ENCODE measurements at places on chromosomes 6 and 20.
A peak's percentile ranks its signal among the peaks of the same experiment; 100 is the strongest.

GRCh38 chr6:14306151-14306906 lies 188.8 kb downstream of the CD83 start:
- H3K27me3 ChIP-seq = peaks cover 12% of the 10 kb centered on the region
- no peaks in the 10 kb centered on the region for H3K36me3 ChIP-seq
- H3K27ac ChIP-seq = no peak overlapping the region

DNA sequence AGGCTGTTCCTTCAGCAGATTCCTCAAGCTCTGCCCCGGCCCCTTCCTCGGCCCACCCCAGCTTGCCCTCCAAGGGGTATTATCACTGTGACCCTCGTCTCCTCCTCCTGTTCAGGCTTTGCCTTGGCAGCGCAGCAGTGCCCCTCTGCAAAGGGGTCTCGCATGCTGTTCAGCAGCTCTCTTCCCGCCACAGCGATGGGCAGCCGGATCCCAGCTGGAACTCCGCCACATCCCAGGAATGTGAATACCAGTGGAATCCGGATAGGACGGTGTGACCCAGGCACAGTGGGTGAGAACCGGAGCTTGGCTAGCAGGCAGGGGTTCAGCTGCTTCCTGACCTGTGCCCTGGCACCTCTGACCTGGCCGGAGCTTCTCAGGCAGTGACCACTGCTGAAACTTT lies 52.9 kb downstream of the RNASET2 start:
- DNase-seq = no peak
- H3K36me3 ChIP-seq = no peaks in the 10 kb centered on the region
- peaks cover 23% of the 10 kb centered on the region for H3K4me1 ChIP-seq
- no peak overlapping the region for H3K27ac ChIP-seq

GRCh38 chr20:51456511-51457509 lies 85.7 kb downstream of the NFATC2 start:
- H3K4me1 ChIP-seq = peaks cover 21% of the 10 kb centered on the region
- DNase-seq = no peak
- H3K36me3 ChIP-seq = peaks cover 76% of the 10 kb centered on the region
- H3K4me3 ChIP-seq = no peak overlapping the region
- H3K27me3 ChIP-seq = no peaks in the 10 kb centered on the region

- H3K4me3 ChIP-seq = no peak overlapping the region
- no peaks in the 10 kb centered on the region for H3K4me1 ChIP-seq
- H3K36me3 ChIP-seq = no peaks in the 10 kb centered on the region
- H3K27me3 ChIP-seq = peaks cover 2% of the 10 kb centered on the region
These were observed 130.6 kb upstream of the INSM1 start for GRCh38 chr20:20237093-20237959.

DNA sequence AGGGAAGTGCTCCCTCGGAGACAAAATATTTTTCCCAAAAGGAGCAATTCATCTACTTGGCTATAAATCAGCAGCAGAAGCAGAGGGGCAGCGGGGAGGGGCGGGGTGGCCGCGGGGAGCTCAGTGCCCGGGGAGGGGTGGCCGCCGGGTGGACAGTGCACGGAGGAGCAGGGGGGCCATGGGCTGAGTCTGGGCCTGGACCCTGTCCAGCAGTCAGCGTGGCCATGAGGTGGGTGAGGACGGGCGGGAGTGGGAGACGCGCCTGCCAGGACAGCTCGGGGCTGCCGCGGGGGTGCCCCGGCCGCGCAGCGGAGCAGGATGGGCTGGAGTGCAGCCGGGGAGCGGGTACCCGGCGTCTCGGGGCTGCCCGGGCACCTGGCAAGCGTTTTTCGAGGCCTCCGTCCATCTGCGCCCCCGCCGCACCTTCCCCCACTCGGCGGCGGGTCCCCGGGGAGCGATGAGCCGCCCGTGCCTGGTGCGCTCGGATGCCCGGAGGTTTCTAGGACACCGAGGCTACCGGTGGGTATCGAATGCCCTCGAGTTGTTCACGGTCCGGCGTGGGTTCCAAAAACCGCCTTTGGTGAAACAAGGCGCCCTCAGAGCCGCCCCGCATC lies 229.5 kb downstream of the THBS2 start:
- no peak overlapping the region for H3K4me3 ChIP-seq
- DNase-seq = no peak
- no peak overlapping the region for H3K27ac ChIP-seq

GRCh38 chr6:118704915-118705314 lies 53.5 kb upstream of the CEP85L start:
- H3K27ac ChIP-seq = peak overlapping the region; percentile 87
- peak overlapping the region; percentile 77 for H3K4me3 ChIP-seq
- peaks cover 71% of the 10 kb centered on the region for H3K36me3 ChIP-seq

- H3K36me3 ChIP-seq = peaks cover 4% of the 10 kb centered on the region
- H3K4me3 ChIP-seq = no peak overlapping the region
- peaks cover 17% of the 10 kb centered on the region for H3K4me1 ChIP-seq
These were observed 153.2 kb downstream of the CDKAL1 start for GRCh38 chr6:20687494-20687893.

DNA sequence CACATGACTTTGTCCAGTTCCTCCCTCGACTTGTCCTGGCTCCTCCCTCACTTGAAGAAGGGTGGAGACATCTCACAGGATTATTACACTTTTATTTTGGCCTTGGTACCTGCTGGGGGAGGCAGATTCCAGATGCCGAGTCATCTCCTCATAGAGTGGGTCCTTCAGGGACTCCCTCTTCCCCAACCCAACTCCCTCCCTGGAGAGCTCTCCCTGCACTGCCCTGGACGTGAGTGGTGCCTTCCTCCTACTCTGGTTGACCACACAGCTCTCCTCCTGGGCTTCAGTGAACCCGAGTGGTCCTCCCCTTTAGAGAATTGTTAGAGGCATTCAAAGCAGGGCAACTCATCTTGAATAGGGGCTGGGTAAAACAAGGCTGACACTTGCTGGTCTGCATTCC lies 40.9 kb upstream of the MC3R start:
- DNase-seq = no peak
- no peak overlapping the region for H3K27ac ChIP-seq
- no peaks in the 10 kb centered on the region for H3K27me3 ChIP-seq
- no peak overlapping the region for H3K4me3 ChIP-seq
- no peaks in the 10 kb centered on the region for H3K36me3 ChIP-seq
- H3K4me1 ChIP-seq = no peaks in the 10 kb centered on the region

GRCh38 chr20:821046-821730 lies 12.3 kb upstream of the FAM110A start:
- no peak overlapping the region for H3K4me3 ChIP-seq
- no peaks in the 10 kb centered on the region for H3K36me3 ChIP-seq
- peaks cover 10% of the 10 kb centered on the region for H3K4me1 ChIP-seq
- no peak for DNase-seq
- H3K27ac ChIP-seq = no peak overlapping the region
- H3K27me3 ChIP-seq = peaks cover 2% of the 10 kb centered on the region

DNA sequence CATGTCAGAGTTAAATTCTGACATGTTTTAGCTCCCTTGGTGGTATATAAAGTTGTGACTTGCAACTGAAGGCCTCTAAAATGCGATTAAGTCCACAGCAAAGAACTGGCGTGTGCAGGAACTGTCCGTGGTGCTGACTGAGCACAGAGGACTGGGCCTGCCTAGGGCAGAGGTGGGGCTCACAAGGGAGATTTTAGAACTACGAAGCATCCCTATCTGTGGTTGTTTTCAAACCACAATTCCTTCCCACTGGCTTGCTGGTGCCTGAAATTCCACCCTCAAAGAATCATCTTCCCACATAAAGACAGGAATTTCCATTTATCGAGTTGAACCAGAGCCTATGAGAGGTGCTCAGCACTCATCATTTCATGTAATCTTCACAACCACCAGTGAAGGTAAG lies 30.1 kb downstream of the RIMS4 start:
- no peak overlapping the region for H3K4me3 ChIP-seq
- peaks cover 3% of the 10 kb centered on the region for H3K27me3 ChIP-seq
- peak; percentile 64 for DNase-seq
- H3K27ac ChIP-seq = no peak overlapping the region
- no peaks in the 10 kb centered on the region for H3K4me1 ChIP-seq

DNA sequence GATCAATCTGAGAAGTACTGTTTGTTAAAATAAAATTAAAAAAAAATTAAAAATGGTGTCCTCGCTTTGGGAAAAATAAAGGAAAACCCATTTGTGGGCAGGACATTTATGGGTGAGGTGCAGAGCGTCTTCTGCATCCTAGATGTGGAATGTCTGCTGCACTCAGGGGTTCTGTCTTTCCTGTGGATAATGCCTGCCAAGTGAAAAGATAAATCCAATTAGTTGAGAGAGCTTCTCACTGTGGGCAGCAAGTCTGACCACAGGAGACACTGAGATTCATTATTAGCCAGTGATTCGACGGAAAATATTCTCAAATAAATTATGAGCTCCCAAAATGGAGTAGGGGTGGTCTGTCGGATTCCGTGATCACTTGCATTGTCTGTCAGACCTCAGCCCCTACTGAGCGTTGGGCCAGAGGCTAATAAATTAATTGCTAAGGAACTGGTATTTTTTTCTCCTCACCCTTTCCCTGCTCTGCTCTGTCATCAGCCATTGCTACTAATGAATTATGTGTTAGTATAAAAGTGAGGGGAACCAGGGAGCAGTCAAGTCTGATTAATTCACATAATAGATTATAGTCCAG lies 10.0 kb downstream of the GMPR start:
- H3K27ac ChIP-seq = no peak overlapping the region
- no peak for DNase-seq
- H3K27me3 ChIP-seq = no peaks in the 10 kb centered on the region
- no peaks in the 10 kb centered on the region for H3K4me1 ChIP-seq

DNA sequence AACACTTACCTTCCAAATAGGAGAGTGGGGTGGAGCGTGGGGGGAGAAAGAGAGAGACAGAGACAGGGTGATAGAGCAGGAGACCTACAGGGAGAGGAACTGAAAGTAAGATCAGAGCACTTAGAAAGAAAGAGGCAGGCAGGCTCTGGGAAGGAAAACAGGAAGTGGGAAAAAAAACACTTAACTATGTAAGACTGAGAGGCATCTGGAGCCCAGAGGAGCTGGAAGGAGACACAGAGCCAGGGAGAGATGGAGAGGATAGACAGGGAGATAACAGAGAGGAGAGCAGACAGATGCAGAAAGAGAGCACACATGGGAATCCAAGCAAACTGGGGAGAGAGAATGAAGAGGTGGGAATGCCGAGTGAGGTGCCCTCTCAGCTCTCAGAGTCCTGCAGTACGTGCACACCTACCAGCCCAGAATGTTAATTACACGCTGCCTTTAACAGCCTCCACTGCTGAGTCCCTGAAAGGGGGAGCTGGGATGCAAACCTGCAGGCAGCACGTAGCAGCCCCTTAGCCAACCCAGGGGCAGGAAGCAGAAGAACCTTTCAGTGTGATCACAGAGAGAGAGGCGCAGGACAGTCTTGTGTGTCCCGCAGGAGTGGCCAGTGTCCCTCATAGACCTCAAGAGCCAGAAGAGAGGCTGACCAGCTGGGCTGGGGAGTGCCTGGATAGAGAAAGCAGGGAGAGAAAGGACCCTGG lies 132.7 kb upstream of the LRFN2 start:
- no peak overlapping the region for H3K27ac ChIP-seq
- H3K4me1 ChIP-seq = peaks cover 9% of the 10 kb centered on the region
- H3K27me3 ChIP-seq = peaks cover 5% of the 10 kb centered on the region

GRCh38 chr20:57904314-57905105 lies 194.7 kb upstream of the PMEPA1 start:
- H3K4me3 ChIP-seq = no peak overlapping the region
- H3K27ac ChIP-seq = no peak overlapping the region
- H3K4me1 ChIP-seq = no peaks in the 10 kb centered on the region
- peaks cover 36% of the 10 kb centered on the region for H3K27me3 ChIP-seq
- DNase-seq = no peak

GRCh38 chr6:16316741-16317251 lies 78.4 kb downstream of the GMPR start:
- H3K36me3 ChIP-seq = peaks cover 6% of the 10 kb centered on the region
- DNase-seq = peak; percentile 56
- no peaks in the 10 kb centered on the region for H3K27me3 ChIP-seq
- peaks cover 49% of the 10 kb centered on the region for H3K4me1 ChIP-seq
- H3K4me3 ChIP-seq = no peak overlapping the region
- H3K27ac ChIP-seq = no peak overlapping the region

GRCh38 chr20:61404303-61404702 lies 152.2 kb downstream of the CDH4 start:
- H3K27me3 ChIP-seq = no peaks in the 10 kb centered on the region
- H3K4me3 ChIP-seq = no peak overlapping the region
- H3K27ac ChIP-seq = no peak overlapping the region
- no peak for DNase-seq

DNA sequence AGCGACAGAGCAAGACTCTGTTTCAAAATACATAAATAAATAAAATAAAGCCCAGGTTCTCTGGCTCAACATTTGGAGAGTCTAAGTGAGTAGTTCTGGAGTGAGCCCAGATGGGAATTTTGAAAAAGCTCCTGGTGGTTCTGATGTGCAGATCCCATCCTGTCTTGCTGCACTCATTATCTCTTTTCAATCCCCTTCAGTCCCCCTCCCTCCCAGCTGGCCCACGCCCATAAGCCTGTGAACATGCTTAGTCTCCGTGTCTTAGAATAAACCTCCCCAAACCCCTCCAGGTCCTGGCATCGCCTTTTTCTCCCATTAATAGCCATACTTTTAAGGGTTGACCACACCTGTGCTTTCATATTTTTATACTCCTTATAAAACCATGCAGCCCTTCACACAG lies 19.4 kb upstream of the TULP1 start:
- no peak overlapping the region for H3K4me3 ChIP-seq
- DNase-seq = no peak
- H3K27me3 ChIP-seq = peaks cover 24% of the 10 kb centered on the region
- no peaks in the 10 kb centered on the region for H3K36me3 ChIP-seq
- no peak overlapping the region for H3K27ac ChIP-seq

DNA sequence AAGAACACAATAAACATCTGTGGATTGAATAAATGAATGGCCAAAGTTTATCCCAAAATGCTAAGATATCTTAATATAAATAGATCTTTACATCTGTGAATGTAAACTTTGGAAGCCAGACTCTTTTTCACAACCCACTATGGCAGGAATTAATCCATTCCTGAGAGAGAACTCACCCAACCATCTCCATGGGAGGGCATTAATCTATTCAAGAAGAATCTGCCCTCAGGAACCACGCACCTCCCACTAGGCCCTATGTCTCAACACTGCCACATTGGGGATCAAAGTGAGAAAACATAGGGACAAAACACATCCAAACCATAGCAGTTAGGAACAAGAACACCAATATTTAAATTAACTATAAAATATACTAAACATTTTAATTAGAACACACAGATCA lies 3.4 kb downstream of the UBE3D start:
- H3K36me3 ChIP-seq = peaks cover under 1% of the 10 kb centered on the region
- no peaks in the 10 kb centered on the region for H3K27me3 ChIP-seq
- no peak overlapping the region for H3K4me3 ChIP-seq

- no peak overlapping the region for H3K27ac ChIP-seq
- H3K27me3 ChIP-seq = no peaks in the 10 kb centered on the region
- no peak for DNase-seq
- H3K36me3 ChIP-seq = peaks cover 43% of the 10 kb centered on the region
These were observed 32.3 kb downstream of the RPRD1B start for GRCh38 chr20:38065764-38066375.

GRCh38 chr6:144725736-144726522 lies 440.8 kb downstream of the UTRN start:
- H3K36me3 ChIP-seq = peaks cover 42% of the 10 kb centered on the region
- no peaks in the 10 kb centered on the region for H3K27me3 ChIP-seq
- peak overlapping the region; percentile 78 for H3K27ac ChIP-seq

All from activated CD8-positive, alpha-beta T cell treated with anti-CD3 and anti-CD28 coated beads, Interleukin-2, amount 10 ng/mL, durations not matched to agents 7 days and 5 days (primary cell).